ENCODE measurements at places on chromosomes 1 and 21.

GRCh38 chr1:15757016-15757543 is 1.5 kb upstream of the FBLIM1 start:
- DNase-seq: no peak

GRCh38 chr1:222310836-222311235 is 237.1 kb downstream of the HHIPL2 start:
- no peak for DNase-seq

- DNase-seq: no peak
Observed at GRCh38 chr1:117077267-117077666, 17.1 kb downstream of the TTF2 start.

- no peak for DNase-seq
Observed at GRCh38 chr1:15937706-15938168, 38.2 kb downstream of the ZBTB17 start.

GRCh38 chr1:231879296-231879695 is 252.7 kb downstream of the DISC1 start:
- DNase-seq: no peak

GRCh38 chr1:106960412-106960811 is 96.1 kb upstream of the PRMT6 start:
- DNase-seq: no peak

DNA sequence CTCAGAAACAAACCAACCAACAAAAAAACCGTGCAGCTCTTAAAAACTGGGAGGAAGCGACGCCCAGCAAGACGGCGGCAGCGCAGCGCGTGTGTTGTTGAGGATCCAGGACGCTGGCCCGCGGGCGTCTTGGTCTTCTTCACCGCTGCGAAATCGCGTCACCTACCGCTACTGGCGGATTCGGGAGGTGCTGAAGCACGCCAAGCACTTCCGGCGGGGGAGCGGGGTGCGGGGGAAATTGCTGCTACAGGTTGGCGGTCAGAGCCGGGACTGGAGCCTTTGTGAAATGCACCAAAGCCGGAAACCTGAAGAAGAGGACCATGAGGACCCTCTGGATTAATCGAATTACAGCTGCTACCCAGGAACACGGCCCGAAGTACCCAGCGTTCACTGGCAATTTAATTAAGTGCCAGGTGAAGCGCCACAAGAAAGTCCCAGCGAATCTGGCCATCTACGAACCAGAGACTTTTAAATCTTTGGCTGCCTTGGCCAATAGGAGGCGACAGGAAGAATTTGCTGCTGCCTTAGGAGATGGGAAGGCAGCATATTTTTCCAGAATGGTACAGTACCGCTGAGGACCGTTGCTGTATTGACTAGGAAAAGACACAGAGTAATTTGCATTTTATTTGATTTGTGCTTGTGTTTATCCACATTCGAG is 11.9 kb upstream of the RIPPLY3 start:
- no peak for DNase-seq

DNA sequence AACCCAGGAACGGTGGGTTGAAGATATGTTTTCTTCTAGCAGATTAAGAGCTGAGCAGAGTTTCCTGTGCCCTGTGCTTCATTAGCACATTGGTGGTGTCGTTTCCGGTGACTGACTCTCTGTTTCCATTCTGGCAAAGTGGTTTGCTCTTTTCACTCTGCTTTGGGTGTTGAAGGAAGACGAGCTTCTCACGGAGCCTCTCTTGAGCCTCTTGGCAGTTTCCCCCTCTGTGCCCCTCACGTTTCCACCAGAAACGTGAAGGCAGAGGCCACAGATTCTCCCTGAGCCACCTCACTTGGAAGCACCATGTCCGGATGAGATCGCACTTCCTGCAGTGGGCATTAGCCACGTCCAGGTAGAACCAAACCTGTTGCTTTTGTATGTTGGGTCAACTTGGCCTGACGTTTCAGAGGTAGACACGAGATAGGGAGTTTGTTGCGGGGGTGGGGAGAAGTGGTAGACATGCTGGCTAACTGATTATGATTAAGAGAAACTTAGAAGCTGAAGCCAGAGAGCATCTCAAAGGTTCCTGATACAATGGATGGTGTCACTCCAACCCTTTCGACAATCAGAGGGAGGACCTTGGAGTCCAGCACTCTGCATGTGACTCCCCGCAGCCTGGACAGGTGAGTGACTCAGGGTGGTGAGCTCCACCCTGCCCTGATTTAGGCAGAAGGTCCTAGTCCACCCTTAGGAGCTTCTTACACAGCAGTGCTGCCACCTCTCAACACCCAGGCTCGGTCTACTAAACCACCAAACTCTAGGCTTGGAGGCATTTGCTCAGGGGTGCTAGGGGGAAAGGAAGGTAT is at the start of gene LAX1:
TSS of gene LAX1 (plus strand) at position 155 of the 809 bp plus-strand sequence. CDS start at position 538, 383 bp downstream.
- DNase-seq: peak; percentile 21

DNA sequence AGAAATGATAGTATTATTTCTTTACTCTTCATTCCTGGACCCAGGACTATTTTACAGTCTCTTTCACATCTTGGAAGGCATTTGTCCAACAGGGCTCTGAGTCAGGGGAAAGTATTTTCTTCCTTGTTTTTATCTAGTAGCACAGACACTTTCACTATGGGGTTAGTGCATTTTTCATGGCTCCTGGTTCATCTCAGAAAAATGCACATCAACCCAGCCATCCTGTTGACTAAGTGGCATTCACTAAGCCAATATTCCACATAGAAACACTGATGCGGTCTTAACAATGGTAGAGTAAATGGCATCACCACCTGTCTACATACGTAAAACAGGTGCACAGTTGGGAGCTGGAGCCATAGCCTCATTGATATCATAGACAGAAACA is 87.4 kb upstream of the C1orf21 start:
- no peak for DNase-seq

DNA sequence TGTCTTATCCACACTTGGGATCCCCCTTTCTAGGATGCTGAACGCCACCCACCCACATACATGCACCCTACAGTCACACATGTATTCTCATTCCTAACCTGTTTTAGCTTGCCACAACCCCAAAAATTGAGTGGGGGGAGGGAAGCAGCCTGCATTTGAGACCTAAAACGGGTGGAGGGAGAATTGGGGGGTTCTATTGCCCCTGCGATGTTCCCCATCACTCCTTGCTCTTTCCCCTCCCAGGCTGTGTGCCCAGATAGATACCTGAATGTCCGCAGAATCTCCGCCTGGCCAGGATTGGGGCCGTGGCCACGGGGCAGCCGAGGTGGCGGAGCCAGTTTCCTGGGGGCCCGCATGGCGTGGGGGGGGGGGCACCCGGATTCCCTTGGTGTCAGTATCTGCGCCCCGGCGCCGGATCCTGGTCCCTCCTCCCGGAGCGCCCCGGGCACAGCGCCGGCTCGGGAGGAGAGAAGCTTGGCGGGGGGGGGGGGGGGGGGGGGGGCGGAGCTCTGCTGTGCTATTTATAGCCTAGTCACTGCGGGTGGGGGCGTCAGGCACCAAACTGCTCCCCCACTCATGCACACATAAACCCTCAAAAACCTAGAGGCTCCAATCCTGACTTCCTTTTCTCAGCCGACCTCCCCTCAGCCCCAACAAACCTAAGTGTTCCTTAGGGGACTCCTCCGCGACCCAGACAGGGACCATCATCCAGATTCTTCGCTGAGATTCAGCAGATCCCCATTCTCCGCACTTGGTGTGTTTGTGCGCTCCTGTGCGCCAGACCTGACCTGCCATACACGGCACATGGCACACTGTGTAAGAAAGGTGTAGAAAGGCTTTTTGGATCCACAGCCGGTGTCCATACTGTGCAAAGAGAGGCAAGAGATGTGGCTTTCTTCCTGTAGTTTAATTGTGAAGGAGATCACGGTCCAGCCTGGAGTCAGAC is 1.9 kb downstream of the ANKRD34A start:
- DNase-seq: peak; percentile 14

DNA sequence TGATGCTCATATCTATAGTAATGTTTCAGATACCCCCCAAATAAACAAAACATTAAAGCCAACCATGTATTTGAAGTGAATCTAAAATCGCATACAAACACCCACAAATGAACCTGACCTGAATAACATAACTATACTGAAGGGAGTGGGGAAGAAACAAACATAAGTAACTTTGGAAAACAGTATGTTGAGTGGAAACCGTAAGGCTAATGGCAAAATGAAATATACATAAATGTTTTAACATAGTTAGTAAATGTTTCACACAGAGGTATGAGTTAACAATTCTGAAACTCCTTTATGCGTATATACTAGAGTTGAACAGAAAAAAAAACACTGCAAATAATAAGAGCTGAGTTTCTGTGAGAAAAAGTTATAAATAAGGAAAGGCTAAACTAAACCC is 125.6 kb downstream of the ACBD6 start:
- no peak for DNase-seq

GRCh38 chr1:214014730-214015129 is 27.0 kb downstream of the PROX1 start:
- DNase-seq: no peak

GRCh38 chr1:42456754-42457089 is 379 bp downstream of the PPCS start:
- DNase-seq: peak; percentile 33

DNA sequence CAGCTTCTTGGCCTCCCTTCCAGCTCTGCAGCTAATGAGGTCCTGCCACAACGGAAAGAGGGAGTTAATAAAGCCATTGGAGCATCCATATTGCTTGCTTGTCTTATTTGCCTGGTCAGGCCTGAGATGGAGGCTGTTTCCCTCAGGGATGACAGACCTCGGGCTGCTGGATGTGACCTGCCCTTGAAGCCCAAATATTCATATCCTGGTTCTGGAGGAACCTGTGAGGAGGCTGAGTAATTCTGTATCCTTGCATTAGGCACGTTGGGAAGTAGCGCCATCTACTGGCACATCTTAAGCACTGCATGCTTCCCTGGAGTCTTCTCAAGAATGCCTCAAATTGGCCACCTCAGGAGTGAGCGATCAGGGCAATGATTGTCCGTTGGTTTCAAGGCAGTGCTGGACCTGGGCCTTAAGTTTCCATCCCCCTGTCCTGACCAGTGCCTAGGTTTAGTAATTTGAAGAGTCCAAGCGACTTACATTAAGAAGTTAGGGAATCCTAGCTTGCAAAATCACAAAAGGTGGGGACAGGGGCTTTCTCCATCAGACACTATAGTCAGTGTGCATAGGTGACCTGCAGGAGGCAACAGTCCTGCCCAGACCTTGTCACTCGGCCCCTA is 13.8 kb upstream of the NASP start:
- DNase-seq: peak; percentile 47

GRCh38 chr1:66300972-66301451 is 232.9 kb upstream of the SGIP1 start:
- DNase-seq: no peak

- no peak for DNase-seq
Observed at GRCh38 chr1:246971090-246971721, 36.7 kb downstream of the ZNF695 start.

GRCh38 chr1:92951141-92951582 is 10.1 kb downstream of the DIPK1A start:
- DNase-seq: no peak

DNA sequence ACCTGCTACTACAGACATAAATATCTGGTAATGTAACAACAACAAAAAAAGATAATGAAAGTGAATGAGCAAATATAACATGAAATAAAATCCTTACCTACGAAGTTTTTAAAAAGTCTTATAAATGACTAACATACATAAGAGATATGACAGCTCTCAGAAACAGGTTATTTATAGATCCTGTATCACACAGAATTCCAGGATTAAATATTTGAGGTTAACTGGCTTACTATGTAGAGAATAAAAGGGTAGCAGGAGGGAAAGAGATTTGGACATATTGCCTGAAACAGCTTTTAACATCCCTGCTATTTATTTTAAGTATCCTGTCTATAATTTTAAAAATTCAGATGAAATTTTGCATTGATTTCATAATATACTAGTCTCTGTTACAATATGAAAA is 16.3 kb downstream of the MYSM1 start:
- no peak for DNase-seq

GRCh38 chr1:115057661-115058254 is 28.1 kb downstream of the TSHB start:
- no peak for DNase-seq

DNA sequence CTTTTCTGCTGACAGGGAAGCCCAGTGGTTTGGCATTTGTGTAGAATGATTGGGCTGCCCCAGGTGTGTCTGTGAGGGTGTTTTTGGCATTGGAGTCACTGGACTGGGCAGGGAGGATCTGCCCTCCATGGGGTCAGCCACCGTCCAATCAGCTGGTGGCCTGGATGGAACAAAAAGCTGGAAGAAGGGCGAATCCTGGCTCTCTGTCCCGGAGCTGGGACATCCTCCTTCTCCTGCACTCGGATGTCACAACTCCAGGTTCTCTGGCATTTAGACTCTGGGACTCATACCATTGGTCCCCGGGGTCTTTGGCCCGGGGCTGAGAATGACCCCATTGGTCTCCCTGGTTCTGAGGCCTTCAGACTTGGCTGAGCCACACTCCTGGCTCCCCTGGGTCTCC is 11.2 kb downstream of the SPSB1 start:
- DNase-seq: no peak

- no peak for DNase-seq
Observed at GRCh38 chr1:19775317-19775716, 24.4 kb downstream of the TMCO4 start.

DNA sequence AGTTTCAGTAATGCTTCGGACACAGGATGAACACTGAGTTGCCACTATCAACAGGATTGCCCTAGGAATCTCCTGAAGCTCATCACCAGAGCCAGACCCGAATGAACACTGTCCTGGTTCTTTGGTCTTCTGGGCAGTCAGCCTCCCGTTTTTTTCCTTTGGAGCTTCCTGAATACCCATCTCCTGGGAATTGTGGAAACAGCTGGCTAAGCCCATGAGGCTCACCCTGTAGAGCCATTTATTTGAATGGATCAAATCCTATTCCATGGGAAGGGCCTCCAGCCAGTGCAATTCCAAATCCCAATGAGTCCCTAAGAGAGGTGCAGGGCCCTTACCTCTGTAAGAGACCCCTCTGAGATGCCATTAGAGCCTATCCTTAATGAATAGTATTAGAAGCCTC is 5.9 kb downstream of the RCSD1 start:
- DNase-seq: no peak

All from activated naive CD4-positive, alpha-beta T cell (primary cell).